Natural killer cell (primary cell): ENCODE measurements at places on chromosomes 4 and X. TPM values are rescaled to one million over a fixed set of nuclear protein-coding genes. Genes with fewer than 3 reads are reported as not detected.

The C4orf50 gene
- 0.63 TPM for total RNA-seq

DNA sequence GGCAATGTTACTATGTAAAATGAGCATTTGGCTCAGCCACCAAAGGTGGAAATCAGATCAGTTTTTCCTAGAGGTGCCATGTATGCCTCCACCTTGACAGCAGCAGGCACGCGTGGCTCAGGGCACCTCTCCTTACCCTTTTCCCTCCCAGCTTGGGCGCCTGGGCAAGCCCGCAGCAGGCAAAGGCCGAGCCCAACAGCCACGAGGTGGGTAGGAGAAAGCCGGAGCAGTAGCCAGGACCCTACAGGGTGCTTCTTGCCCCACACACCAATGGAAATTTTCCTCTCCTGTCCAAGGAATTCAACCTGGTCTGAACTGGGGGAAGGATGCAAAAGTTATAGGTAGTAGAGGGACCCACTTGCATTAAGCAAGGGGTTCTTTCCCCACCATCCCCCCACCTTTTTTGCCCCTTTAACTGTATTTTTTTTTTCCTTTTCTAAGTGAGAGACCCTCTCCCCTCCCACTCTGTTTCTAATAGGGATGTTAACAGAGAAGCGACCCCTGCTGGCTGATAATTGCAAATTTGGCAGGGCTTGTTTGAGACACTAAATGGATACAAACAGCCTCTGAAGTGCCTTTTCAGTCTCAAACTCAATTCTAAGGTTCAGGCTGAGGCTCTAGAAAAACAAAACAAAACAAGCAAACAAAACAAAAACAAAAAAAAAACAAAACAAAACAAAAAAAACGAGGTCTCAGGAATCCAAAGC is 895.1 kb downstream of the PCDH18 start:
- H3K4me1 ChIP-seq, result no peaks in the 10 kb centered on the region
- no peak for DNase-seq
- no peak overlapping the region for H3K4me3 ChIP-seq
- no peak overlapping the region for H3K27ac ChIP-seq
- H3K36me3 ChIP-seq, result no peaks in the 10 kb centered on the region

DNA sequence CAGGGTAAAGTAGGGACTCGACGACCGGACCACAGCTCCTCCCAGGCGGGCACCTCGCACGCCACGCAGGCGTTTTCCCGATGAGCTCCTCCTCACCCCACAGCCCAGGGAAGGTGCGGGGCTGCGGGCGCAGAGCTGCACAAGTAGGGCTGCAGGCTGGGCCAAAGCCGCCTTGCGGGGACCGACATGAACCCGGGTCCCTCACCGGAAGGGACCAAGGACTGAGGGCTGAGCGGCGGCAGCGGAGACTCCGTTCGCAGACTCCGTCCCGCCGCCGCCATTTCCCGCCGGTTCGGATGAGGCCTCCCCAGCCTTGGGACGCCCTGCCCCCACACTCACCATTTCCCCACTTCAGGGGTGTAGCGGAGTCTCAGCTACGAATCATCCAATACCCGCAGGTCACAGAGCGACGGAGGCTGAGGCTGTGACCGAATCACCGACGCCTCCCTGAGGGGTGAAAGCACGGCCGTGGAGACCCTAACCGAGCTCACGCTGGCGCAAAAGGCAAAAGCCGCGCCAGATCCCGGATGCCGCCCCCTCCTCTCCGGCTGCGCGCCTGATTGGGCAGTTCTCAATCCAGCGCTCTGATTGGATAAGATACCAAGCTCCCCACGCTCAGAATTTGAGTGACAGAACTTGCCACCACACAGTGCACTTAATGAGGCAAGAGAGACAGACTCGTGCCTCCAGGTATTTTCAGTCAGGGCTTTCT is at the start of gene ZNF732:
Gene ZNF732 (minus strand): TSS at position 506 of the 712 bp plus-strand sequence. CDS start 164 bp downstream, at position 342.
- no peak within 1 kb of the TSS for H3K27ac ChIP-seq
- H3K4me1 ChIP-seq, result peaks cover 9% of the 10 kb centered on the region
- DNase-seq, result no peak
- H3K36me3 ChIP-seq, result no peaks in the 10 kb centered on the region

The ETDB gene
- total RNA-seq, result not detected

DNA sequence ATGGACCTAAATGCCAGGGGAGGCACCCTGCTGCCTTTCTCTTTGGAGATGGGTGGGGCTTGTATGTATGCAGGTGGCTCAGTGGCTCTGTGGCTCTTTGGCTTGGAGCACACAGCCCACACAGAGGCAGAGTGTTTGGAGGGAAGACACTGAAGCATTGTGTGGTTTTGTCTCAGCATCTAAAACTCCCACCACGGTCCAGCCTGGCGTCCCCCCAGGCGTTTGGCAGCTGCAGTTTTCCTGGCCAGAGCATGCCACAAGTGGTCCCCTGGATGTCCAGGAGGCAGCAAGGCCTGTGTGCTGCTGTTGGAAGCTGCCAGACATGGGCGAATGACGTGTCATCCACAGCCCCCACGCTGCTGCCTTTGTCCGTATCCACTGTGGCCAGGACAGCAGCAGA is 32.2 kb upstream of the PSAPL1 start:
- H3K27me3 ChIP-seq, result no peaks in the 10 kb centered on the region
- H3K27ac ChIP-seq, result no peak overlapping the region
- H3K4me1 ChIP-seq, result no peaks in the 10 kb centered on the region
- no peak overlapping the region for H3K4me3 ChIP-seq
- DNase-seq, result no peak

GRCh38 chr4:83503974-83504373 is 19.1 kb upstream of the ABRAXAS1 start:
- no peaks in the 10 kb centered on the region for H3K27me3 ChIP-seq
- no peak overlapping the region for H3K4me3 ChIP-seq
- H3K4me1 ChIP-seq, result no peaks in the 10 kb centered on the region

DNA sequence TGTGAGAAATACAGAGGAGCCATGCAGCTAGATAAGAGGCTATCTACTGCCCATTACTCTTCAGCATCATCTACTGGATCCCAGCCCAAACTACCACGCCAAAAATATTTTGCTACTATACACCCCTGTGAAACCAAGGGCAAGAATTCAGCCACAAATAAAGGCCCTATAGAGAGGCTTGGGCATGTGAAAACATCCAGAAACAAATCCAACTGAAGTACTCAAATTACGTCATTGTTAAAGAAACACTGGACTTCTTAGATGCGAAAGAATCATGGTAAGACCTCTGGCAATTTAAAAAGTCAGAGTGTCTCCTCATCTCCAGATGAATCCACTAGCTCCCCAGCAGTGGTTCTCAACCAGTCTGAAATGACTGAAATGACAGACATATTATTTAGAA is 12.8 kb downstream of the NDST3 start:
- H3K27ac ChIP-seq, result no peak overlapping the region
- DNase-seq, result no peak
- no peaks in the 10 kb centered on the region for H3K4me1 ChIP-seq

GRCh38 chr4:36753048-36753447 is 471.6 kb downstream of the DTHD1 start:
- H3K27ac ChIP-seq, result no peak overlapping the region
- DNase-seq, result no peak
- H3K4me1 ChIP-seq, result no peaks in the 10 kb centered on the region
- H3K4me3 ChIP-seq, result no peak overlapping the region
- H3K36me3 ChIP-seq, result no peaks in the 10 kb centered on the region

The SPATA4 gene
- not detected for total RNA-seq

DNA sequence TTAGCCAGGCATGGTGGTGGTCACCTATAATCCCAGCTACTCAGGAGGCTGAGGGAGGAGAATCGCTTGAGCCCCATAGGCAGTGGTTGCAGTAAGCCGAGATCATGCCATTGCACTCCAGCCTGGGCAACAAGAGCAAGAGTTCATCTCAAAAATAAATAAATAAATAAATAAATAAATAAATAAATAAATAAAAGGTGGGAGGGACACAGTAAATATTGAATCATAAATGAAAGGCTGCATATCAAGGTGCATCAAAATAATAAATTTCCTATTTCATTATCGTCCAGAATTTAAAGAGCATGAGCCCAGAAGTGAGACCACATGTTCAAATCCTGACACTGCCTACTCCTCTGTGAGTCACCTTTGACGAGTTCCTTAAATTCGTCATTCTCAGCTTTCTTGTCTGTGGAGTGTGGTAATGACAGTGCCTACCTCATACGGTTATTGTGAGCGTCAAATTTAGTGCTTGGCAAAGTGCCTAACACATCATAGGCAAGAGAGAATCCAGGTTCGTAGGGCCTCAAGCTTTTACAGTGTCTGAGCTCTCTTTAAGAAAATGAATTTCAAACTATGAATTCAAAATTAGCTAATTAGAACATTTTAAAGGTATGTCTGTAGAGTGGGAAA is 49.9 kb downstream of the IL15 start:
- DNase-seq, result no peak
- no peaks in the 10 kb centered on the region for H3K4me1 ChIP-seq
- no peak overlapping the region for H3K27ac ChIP-seq

GRCh38 chrX:108285356-108285755 is 152.9 kb downstream of the COL4A6 start:
- H3K36me3 ChIP-seq, result no peaks in the 10 kb centered on the region
- no peaks in the 10 kb centered on the region for H3K27me3 ChIP-seq
- H3K4me1 ChIP-seq, result no peaks in the 10 kb centered on the region
- DNase-seq, result no peak

DNA sequence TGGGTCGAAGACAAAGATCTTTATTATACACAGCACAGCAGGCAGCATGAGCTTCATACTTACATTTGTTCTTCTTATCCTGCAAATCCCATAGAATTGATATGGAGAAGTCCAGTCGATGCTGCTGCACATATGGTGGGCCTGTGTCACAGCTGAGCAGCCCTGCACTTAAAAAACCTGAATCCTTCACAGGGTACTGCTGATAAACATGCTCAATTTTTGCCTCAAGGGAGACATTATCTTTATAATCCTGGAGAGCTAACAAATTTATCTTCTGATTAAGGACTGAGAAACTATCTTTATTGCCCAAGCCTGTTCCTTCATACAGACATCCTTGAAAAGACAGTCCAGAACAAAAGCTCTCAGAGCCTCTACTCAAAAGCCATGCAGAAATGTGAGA is 434.4 kb upstream of the FAM47C start:
- H3K36me3 ChIP-seq, result no peaks in the 10 kb centered on the region
- no peak overlapping the region for H3K27ac ChIP-seq
- DNase-seq, result no peak

DNA sequence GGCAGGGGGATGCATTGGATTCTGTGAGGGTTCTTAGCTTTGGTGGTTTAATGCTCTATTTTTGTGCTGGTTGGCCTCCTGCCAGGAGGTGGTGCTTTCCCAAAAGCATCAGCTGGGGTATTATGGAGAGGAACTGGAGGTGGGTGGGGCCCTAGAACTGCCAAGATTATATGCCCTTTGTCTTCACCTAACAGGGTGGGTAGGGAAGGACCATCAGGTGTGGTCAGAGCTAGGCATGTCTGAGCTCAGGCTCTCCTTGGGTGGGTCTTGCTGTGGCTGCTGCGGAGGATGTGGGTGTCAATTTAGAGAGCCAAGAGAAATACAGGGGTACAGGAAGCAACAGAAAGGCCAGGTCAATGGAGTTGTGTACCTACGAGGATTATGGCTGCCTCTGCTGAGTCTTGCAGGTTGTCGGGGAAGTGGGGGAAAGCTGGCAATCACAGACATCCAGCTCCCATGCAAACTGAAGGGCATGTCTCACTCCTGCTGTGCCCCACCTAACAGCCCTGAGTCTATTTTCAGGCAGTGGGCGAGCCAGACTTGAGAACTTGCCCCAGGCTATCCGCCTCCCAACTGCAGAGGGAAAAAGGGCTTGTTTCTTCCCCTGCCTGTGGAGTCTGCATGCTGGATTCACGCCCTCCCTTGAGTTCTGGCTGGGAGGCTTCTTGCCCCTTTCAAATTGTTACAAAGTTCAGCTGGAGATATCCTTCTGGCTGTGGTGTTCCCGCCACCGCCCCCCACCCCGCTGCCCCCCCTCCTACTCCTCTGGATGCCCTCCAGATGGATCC is 212.0 kb downstream of the COMMD8 start:
- H3K27ac ChIP-seq, result no peak overlapping the region
- no peak overlapping the region for H3K4me3 ChIP-seq
- DNase-seq, result no peak
- H3K36me3 ChIP-seq, result no peaks in the 10 kb centered on the region
